NCI-H2081 treated with DMSO at 0.1 percent for 48 hours (cell line): ENCODE measurements at places on chromosomes 12 and 14.

DNA sequence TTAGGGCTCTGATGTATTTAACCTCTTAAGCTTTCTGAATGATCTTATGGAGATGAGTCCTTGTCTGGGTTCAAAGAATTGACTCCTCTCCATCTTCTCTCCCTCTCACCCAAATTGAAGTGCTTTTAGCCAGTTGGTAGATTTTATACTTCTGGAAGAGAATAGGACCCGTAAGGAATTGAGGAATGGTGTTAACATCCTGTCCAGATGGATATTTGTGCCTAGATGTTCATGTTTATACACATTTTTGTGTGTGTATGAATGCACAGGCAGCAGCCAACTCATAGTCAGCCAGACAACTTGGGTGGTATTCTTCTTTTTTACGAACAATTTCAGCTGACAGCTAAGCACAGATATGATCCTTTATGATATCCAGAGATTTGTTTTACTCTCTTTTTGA, 449.6 kb upstream of the RGS6 start:
- DNase-seq: no peak

DNA sequence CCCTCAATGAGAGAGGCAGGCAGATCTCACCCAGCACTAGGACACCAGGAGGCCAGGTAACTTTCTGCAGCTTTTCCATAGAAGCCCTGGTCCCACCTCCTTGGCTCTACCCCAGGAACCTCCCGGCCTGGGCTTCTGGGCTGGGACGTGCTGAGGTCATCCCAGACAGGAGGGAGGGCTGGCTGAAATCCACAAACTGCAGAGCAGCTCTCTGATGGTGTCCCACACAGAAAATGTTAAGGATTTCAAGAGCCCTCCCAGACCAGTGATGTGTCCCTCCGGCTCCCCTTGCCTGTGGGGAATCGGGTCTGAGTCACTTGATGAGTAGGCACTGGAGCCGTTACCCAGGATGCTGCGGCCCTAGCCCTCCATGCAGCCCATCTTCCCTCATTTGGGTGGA, 124.1 kb downstream of the ESRRB start:
- DNase-seq: no peak

DNA sequence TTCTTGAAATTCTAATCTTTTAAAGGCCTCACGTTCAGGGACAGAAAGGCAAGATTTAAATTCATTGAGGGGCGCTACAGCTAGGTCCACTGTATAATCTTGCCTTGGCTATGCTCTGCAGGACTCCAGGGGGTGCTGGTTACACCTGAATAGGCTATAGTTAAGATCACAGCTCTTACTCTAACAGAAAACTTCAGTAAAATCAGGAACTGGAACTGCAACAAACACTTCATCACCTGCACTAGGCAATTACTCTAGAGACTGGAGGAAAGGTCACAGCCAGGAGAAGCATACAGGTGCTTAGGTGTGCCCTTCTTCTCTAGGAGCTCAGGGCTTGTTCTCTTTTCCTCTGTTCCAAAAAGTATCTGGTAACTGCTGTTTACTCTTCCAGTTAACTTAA, 20.9 kb downstream of the SLCO1C1 start:
- DNase-seq: no peak

- DNase-seq: no peak
These were observed 28.7 kb downstream of the FNTB start for GRCh38 chr14:65015391-65015790.

DNA sequence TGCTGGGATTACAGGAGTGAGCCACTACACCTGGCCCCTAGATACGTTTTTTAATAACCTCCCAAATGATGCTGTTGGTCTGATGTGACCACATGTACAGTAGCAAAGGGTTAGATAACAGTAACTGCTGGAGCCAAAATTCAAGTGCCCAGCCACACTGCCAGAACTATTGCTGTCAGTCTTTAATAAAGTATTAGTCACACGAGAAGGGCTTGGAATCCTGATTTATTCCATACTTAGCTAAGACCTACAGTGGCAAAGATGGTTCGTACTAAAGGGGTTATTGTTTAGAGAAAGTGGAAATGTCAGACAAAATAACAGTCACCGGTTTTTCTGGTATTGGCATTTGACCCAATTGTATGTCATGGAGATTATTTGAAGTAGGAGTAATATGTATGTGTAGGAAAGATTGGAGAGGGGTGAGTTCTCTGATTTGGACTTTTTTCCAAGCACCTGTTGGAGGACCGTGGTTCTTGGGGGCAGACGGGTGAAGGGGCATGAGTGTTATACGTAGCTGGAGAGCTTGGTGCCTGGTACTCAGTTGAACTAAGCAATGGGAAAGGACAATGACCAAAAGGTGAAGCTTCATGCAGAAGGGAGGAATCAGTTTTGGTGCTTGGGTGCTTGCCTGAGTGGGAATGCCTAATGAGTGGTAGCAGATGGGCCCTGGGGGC, 9.7 kb downstream of the TUBA1C start:
- no peak for DNase-seq

GRCh38 chr12:84805474-84805858, 107.1 kb downstream of the SLC6A15 start:
- no peak for DNase-seq

DNA sequence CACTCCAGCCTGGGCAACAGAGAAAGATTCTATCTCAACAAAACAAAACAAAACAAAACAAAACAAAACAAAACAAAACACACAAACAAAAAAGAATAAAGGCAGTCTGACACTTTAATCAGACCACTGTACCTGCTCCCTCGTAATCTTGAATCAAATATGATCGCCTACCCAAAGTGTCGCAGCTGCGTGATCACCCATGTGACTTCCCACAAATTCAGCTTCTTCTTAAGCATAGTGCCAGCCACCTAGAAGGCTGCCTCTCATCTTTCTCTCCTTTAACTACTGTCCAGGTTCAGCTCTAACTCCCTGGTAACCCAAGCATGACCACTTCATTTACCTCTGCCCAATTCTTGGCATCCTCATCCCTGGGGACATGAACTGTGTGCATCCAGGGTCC, 37.4 kb downstream of the FMNL3 start:
- no peak for DNase-seq

GRCh38 chr14:54435500-54435981, 5.6 kb downstream of the CNIH1 start:
- DNase-seq: no peak

GRCh38 chr12:69686731-69687130, 12.4 kb downstream of the BEST3 start:
- no peak for DNase-seq
